HT-29 (cell line): ENCODE measurements at places on chromosomes 3 and 15. TPM values are rescaled to one million over a fixed set of nuclear protein-coding genes. Genes with fewer than 3 reads are reported as not detected.

GHSR gene
- total RNA-seq: not detected in 2 replicates

DNA sequence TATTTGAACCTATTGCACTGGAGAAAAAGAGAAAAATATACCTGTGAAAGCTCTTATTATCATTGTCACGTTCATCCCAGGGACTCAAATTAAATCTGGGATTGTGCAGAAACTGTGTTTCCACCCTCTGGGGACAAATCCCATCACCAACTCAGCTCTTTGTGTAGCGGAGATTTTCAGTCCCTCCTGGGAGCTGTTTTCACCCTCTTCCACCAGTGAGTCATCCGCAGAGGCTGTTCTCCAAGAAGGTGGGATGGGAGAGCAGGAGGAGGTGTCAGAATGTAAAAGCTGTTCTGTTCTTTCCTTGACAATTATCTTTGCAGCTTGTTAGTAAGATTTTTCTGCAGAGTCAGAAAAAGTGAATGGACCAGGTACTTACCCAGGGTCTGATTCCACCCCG, 28.0 kb downstream of the SV2B start:
- no peak for DNase-seq

DNA sequence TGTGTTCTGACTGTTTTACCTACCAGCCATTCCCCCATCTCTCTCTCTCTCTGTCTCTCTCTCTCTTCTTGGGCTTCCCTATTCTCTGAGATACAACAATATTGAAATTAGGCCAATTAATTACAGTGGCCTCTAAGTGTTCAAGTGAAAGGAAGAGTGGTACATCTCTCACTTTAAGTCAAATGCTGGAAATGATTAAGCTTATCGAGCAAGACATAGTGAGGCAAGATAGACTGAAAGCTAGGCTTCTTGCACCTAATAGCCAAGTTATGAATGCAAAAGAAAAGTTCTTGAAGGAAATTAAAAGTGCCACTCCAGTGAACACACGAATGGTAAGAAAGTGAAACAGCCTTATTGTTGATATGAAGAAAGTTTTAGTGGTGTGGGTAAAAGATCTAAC, 21.3 kb downstream of the SNRK start:
- DNase-seq: no peak

DNA sequence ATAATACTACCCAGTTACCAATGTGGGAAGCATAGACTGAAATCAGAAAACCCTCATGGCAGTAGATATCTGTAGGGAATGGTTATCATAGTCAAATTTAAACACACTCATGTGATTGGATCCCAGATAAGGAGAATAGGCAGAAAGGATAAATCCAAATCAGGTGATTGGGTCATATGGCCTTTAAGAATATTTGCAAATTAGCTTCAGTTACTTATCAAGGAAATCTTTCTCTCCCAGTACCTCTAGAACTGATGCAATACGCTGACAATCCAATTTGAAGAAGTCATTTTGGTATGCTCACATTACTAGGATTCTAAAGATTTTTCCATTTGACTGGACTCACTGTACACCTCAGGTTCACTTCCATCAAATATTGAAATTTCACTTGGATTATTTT, 87.7 kb upstream of the MNS1 start:
- no peak for DNase-seq

GOLGA8S gene
- total RNA-seq: not detected in 2 replicates

FBXO40 gene
- total RNA-seq: not detected in 2 replicates

DNA sequence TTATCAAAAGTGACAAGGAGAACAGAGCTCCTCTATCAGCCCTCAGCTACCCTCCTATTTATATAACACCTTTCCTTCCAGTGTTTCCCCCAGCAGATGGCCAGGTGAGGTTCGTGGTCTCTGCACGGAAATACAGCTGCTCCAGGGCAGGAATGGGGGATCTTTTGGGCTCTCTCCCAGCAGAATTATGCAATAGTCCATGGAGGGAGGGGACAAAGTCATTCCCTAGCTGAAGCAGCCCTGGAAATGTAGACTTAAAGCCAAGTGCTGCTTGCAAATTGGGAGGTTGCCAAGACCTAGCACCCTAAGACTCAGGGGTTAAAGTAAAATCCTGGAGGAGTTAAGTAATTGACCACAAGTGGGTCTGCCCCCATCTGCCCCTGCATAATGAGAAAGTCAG, 256.3 kb downstream of the LRTM1 start:
- DNase-seq: no peak

DNA sequence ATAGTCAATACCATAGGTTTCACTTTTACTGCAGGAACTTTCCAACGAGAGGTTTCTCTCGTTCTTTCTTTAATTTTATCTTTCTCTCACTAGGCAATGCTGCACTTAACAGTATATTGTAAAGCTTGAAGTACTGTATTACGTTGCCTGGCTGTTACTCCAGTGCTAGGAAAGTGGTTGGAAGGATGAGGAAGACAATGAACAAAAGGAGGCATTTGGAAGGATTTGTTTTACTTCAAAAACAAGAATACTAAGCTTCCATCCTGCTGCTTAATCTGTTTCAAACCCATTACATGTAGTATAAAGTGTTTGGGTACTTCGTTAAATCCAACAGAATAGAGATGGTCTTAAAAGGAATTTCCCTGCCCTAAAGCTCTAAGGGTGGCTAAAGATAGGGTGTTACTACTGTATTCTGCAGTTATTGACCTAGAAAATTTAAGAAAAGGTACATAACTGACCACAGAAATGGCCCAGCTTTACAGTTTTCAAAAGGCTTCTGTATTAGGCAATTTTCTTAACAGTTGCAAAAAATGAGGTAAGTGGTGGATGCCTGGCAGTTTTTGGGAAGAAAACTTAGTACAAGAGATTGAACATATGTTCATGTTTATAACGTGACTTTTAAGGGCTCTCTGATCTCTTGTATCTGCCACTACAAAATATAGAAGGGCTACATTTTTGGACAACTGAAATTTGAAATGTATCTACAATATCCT, 785 bp upstream of the IFT57 start:
- no peak for DNase-seq

- DNase-seq: no peak
These were observed 21.0 kb upstream of the CTXND1 start for GRCh38 chr15:80272987-80273386.

NEO1 gene
- total RNA-seq: 9.9 and 10.4 TPM in 2 replicates

- no peak for DNase-seq
These were observed 113.9 kb downstream of the OXNAD1 start for GRCh38 chr3:16378920-16379319.

- no peak for DNase-seq
These were observed 189.8 kb upstream of the TBC1D5 start for GRCh38 chr3:17932136-17932771.

GRCh38 chr3:64070704-64071103, 47.4 kb upstream of the PSMD6 start:
- no peak for DNase-seq

- DNase-seq: no peak
These were observed 409.9 kb downstream of the RBMS3 start for GRCh38 chr3:29690686-29691353.

LRRIQ4 gene
- not detected in 2 replicates for total RNA-seq

DNA sequence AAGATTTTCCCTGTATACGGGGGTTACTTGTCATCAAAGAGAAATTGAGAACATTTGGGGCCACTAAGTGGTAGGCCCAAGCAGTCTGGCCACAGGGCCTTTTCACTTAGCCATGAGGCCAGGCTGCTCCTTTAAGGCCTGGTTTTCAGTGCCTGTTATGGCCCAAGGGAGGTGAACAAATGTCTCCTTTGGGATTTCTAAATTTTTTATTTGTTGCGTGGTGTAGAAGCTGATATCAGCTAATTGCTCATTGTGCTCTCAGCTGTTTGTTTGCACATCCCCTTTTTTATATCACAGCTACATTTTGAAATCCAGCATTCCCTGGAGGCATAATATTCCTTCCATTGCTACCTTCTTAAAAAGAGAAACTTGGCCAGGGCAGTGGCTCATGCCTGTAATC, 48.5 kb downstream of the RLBP1 start:
- no peak for DNase-seq

- DNase-seq: no peak
These were observed 36.7 kb downstream of the TMOD3 start for GRCh38 chr15:51866161-51866560.

SEC22C gene
- 12.3 and 12.6 TPM in 2 replicates for total RNA-seq

SLC4A7 gene
- total RNA-seq: 12.7 and 19.6 TPM in 2 replicates

DNA sequence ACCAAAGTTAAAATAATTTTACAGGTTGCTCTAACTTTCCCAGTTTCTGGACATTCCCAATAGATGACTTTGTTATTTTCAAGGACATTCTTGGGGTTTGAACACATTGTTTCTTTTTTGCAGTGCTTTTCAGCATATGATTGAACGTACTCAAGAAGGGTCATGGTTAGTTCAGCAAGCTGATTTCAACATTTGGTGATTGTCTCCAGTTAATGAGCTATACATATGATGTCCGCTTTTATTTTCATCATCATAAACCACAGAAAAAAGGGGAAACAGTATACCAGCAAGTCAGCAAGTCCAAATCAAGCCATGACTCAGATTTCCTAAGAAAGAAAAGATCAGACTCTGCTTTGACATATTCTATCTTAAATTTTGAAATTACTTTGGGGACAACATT, 69.4 kb downstream of the B3GALNT1 start:
- no peak for DNase-seq

SETD5 gene
- 27.3 and 41.9 TPM in 2 replicates for total RNA-seq

DNA sequence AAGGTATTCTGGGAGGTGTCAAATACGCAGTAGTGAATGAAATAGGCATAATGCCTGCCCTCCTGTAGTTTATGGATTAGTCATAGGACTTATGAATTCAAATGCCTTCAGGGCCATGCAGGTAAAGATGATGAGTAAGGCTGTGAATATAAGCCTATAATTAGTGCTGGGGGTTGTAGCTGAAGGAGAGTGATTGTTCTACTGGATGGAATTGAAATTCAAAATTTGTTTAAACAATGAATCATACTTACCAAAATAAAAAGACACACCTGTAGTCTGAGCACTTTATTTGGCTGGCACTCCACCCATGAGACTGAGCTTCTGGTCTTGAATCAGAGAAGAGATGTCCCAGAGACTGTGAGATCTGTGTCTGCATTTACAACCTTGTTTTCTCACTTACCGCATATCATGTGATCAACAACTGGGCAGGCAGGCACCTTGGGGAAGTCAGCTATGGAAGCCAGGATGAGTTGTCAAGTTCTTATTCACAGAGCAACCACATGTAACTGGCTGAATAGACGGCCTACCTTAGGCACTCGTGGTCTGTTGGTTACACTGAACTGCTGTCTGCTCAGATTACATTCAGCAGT, 291.8 kb downstream of the NAALADL2 start:
- peak; percentile 85 for DNase-seq

DNA sequence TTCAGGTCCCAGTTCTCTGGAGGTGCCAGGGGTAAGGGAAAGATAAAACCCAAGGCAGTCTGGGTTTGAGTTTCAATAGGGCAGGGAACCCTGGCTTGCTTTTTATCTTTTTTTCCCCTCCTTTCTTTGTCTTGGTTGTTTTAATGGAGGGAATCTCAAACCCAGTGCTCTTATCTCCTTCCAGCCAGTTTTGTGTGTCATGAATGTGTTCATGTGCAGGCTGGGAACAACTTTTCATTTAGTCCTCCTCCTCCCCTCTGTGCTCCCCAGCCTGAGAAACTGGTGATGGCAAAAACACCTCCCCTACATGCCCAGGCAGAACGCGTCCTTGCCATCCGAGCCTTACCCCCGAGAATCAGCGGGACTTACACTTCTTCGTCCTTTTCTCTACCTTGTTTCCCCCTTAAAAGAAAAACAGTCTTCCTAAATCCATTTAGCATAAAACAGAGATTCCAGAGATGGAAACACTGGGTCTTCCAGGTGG, 10.9 kb downstream of the SEMA3G start:
- DNase-seq: no peak

SKOR1 gene
- total RNA-seq: 0.15 and 0.18 TPM in 2 replicates

- DNase-seq: no peak
These were observed 17.0 kb downstream of the PCYT1A start for GRCh38 chr3:196270499-196270898.

- no peak for DNase-seq
These were observed 65.5 kb downstream of the MEF2A start for GRCh38 chr15:99631255-99631654.

DNA sequence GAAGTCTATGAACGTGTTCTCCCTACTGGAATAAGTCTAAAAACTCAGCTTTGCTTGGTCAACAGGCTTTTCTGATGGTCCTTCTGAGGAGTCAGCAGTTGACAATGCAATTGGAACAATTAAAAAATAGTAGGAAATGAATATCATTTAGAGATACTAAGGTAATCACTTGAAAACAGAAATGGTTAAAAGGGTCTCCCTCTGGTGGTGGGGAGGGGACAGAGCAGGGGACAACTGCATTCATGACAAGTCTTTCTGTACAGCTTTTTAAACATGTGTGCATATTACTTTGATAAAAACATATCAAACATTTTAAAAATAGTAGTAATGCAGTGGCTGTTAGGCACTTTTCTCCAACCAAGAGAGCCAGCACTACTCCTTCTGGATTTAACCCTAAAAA, 119.9 kb upstream of the FHIT start:
- peak; percentile 9 for DNase-seq

SCAP gene
- 83.0 and 88.1 TPM in 2 replicates for total RNA-seq

CHDH gene
- 27.6 and 54.6 TPM in 2 replicates for total RNA-seq

DNA sequence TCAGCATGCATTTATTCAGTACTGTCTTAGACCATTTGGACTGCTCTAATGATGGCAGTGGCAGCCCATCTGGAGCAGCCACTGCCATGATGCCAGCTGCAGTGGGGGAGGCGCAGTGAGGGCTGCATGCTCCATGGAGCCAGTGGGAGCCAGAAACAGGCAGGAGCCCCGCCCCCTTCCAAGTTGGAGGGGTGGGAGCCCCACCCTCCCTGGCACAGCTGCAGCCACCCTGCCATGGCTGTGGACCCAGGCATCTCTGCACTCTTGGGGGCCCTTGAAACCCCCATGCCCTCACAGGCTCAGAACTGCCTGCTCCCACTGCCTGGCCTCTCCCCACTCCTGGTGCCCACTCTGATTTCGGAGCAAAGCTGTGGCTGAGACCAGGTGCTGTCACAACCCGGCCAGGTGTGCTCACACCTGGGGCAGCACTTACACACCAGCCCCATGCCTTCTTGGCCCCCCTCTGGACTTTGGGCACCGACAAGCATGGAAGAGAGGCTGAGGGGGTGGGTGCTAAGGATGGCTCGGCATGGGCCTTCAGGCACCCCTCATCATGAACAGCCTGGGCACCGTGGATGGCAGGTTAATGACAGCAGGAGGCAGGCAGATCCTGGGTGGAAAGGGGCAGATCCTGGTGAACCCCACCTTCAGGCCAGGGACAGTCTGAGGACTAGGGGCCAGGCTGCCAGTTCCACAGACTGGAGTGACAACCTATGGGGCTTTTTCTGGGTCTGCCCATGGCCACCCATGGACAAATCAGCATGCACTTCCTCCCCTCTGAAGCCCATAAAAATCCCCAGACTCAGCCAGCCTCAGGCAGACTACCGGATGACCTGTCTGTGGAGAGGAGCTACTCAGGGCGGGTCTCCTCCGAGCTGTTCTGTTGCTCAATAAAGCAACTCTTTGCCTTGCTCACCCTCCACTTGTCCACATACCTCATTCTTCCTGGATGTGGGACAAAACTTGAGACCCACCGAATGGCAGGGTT, 18.3 kb downstream of the TBC1D21 start:
- DNase-seq: no peak

TMEM212 gene
- total RNA-seq: 0.05 TPM in 1 of 2 replicates, not detected in the other

CPNE4 gene
- total RNA-seq: not detected in 2 replicates

DNA sequence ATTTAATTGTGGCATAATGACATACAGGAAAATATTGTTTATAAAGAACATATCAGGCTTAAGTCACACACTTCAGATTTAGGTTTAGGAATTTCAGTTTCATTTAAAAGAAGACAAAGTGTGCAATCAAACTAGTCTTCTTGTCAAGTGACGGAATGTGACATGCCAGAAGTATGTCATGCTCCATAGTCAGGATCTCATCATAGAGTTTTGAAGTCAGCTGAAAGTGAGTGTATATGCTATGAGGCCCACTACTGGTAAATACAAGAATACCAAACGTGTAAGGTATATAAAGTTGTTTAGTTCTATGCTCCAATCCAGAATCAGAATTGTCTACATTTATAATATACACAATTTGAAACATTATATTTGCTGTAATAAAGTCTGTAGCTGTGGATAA, 988.4 kb downstream of the TBL1XR1 start:
- DNase-seq: peak; percentile 12
